Dermis microvascular lymphatic vessel endothelial cell (primary cell): ENCODE measurements at places on chromosomes 7 and 10. TPM values are rescaled to one million over a fixed set of nuclear protein-coding genes. Genes with fewer than 3 reads are reported as not detected.

The SPDYE3 gene
- total RNA-seq: not detected in 2 replicates

The RET gene
- 0.26 and 2.9 TPM in 2 replicates for total RNA-seq

The ZFAND4 gene
- total RNA-seq: 2.1 and 4.0 TPM in 2 replicates

The C10orf53 gene
- not detected in 2 replicates for total RNA-seq

The AQP1 gene
- total RNA-seq: 3.6 and 6.6 TPM in 2 replicates

The NEUROD6 gene
- total RNA-seq: not detected in 2 replicates

The ZNRF2 gene
- 5.0 and 6.4 TPM in 2 replicates for total RNA-seq
